ENCODE measurements at places on chromosomes 2 and 18. TPM values are rescaled to one million over a fixed set of nuclear protein-coding genes. Genes with fewer than 3 reads are reported as not detected.

NFATC1 gene
- total RNA-seq, result 18.9 TPM

CASP8 gene
- 7.4 TPM for total RNA-seq

POU3F3 gene
- not detected for total RNA-seq

SLC9A4 gene
- not detected for total RNA-seq
